ENCODE measurements at places on chromosomes 5 and 9.

DNA sequence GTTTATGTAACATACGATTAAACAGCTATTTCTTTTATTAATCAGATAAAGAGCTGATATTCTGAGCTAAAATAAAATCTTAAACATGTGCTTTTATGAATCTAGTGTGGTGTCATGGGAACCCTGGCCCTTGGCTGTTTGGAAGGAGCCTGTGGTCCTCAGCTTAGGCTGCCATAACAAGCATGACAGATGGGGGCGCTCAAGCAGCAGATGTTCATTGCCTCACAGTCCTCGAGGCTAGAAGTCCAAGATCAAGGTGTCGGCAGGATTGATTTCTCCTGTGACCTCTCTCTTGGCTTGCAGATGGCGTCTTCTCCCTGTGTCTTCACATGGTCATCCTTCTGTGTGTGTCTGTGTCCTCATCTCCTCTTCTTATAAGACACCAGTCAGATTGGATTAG is 448.2 kb downstream of the GADD45G start:
- DNase-seq = no peak

- no peak for DNase-seq
Observed at GRCh38 chr9:37436540-37436939, 14.0 kb downstream of the GRHPR start.

- DNase-seq = no peak
Observed at GRCh38 chr9:69190086-69190862, 16.2 kb downstream of the TJP2 start.

DNA sequence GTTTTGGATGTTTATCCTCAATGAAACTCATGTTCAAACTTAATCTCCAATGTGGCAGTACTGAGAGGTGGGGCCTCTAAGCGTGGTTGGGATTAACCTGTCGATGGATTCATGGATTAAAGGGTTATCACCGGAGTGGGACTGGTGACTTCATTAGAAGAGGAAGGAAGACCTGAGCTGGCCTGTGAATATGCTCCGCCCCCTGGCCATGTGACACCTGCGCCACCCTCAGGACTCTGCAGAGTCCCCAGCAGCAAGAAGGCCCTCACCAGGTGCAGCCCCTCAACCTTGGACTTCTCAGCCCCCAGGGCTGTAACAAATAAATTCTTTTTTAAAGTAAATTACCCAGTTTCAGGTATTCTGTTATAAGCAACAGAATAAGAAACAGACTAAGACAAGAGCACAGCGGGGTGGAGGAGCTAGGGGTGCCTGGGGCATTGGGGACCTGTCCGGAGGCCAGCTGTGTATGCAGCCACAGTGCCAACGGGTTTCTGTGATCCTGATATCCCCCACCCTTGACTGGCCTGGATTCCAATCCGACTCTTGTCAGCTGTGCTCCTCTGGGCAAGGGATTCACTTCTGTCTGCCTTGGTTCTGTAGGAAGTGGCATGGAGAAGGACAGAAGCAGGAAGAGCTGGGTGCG is 3.2 kb upstream of the MAPK9 start:
- DNase-seq = no peak

- DNase-seq = no peak
Observed at GRCh38 chr9:69342769-69343168, 17.8 kb downstream of the ENTREP1 start.
